A172 (cell line): ENCODE measurements at places on chromosomes 4 and X. TPM values are rescaled to one million over a fixed set of nuclear protein-coding genes. Genes with fewer than 3 reads are reported as not detected.

GRCh38 chrX:122626871-122627270 lies 557.2 kb upstream of the GRIA3 start:
- DNase-seq, result no peak

DNA sequence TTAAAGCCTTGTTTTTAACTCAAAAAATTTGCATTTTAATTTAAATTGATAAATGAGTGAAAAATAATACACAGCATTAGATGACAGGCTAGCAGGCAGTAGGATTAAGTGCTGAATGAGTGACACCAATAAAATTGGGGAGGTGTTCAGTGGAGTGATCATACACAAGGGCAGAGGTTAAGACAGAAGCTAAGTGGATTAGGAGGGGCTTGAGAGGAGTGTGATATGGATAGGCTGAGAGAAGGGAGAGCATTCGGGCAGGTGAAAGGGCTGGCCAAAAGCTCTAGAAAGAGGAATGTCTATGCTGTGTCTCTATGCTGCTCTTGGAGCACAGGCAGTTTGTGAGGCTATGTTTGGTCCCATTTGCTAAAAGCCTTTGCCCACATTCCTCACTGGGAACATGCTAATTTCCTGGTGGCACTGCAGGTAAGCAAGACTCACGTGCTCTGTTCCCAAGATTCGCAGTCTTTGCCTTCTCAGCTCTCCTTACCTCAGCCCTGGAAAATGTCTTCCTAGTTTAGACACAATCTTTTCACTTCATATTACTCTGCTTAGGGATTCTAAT lies 52.8 kb upstream of the CCSER1 start:
- DNase-seq, result no peak

DNA sequence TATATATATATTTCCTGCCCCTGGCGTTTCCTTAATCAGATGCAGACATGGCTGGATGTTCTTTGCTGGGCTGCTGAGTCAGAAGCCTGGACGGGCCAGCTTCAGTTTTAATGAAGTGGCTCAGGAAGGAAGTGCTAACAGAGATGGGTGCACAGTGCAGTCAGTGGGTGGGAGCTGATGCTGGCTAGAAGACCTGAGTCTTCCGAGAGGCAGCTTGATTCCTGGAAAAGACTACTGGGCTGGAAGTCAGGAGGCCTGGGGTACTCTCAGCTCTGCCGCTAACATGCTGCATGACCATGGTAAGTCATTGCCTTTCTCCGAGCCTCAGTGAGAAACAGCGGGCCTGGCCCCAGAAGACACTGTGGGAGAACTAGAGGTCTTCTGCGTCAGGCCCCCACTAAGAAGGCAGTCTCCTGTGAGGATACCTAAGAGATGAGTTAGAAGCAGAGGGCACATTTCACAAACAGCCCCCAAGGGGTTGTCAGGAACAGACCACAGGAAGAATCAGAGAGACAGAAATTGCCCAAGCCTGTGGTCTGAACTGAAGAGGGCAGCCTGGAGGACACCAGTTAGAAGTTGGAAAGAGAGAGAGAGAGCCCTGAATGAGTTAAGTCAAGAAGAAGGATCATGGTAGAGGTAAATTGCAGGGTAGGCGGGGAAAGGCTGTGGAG lies 8.3 kb upstream of the CD40LG start:
- no peak for DNase-seq

GRCh38 chrX:127389900-127390299 lies 570.4 kb downstream of the PRR32 start:
- DNase-seq, result no peak

DNA sequence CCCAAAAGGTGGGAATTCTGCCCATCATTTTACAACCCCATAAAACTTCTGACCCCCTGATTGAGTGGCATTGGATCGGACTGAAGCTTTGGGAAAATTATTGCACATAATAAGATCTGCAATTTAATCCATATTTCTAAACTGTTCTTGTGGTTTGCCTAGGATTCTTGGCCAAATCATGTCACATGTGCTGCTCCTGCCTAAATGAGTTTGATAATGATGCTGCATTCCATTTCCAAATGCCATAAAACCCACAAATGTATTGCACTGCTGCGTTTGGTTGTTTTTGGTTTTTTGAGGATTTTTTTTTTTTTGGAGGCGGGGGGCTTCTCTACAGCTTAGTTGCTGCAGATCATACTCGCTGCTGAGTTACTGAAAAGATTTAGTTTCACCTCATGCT lies 153.6 kb downstream of the QDPR start:
- no peak for DNase-seq

GRCh38 chr4:150240011-150240410 lies 161.8 kb downstream of the DCLK2 start:
- DNase-seq, result no peak

- peak; percentile 75 for DNase-seq
Observed at GRCh38 chr4:24778464-24779225, 16.7 kb upstream of the SOD3 start.

DNA sequence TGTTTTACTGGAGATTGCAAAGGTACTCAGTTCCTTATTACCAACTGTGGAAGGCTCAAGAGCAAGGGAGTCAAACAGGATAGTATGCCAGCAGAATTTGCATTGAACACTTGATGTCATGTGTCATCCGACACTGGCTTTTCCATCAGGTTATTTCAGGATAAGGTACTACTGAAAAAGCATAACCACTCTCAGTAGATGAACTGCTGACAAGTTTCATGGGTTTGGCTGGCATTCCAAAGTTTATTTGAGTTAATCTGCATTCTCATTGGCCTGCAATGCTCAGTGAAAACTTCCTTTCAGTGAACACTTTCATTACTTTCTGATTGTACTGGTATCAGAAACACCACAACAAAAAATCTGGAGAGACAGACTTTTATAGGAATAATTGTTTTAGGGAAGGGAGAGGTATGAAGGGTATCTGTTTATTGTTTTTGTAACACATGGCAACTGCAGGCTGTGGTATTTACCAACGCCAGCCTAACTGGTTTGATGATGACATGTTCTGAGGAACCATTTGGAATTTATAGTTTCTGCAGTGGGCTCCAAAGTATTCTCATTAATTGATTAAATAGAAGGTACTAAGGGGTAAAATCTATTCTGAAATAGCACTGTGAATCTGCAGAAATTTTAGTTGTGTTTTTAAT lies 345.7 kb upstream of the NR3C2 start:
- peak; percentile 68 for DNase-seq

DNA sequence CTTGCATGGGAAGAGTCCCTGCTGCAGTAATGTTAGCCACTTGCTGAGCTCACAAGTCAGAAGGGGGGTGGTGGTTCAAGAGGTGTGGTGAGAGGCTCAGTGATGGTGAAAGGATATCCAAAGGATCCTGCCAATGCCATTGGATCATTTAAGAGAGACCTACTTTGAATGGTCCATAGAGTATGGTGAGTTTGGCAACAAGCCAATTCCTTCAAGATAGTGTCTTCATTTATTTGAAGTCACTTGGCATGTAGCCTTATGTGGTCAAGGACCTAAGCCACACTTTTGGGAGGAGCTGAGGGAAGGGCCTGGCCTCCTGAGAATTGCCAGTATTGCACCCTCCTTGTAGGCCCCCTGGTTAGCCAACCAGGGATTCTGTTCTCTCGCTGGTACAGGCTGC lies 87.9 kb downstream of the TSPAN7 start:
- DNase-seq, result no peak

- DNase-seq, result no peak
Observed at GRCh38 chr4:793093-793861, 32.7 kb downstream of the CPLX1 start.

DNA sequence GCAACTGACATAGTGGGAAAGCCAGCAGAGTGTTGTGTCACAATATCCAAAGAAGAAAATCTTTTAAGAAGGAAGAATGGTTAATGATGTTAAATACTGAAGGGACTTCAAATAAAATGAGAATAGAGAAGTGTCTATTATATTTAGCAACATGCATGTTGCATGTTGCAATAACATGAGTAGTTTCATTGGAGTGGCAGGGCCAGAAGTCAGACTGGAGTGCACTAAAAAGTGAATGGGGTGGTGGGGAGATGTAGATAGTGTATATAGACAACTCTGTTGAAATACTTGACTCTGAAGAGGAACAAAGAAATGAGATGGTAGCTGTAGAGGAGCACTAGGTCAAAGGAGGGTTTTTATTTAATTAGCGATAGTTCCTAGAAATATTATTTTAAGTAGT lies 9.5 kb upstream of the AMMECR1 start:
- no peak for DNase-seq

DNA sequence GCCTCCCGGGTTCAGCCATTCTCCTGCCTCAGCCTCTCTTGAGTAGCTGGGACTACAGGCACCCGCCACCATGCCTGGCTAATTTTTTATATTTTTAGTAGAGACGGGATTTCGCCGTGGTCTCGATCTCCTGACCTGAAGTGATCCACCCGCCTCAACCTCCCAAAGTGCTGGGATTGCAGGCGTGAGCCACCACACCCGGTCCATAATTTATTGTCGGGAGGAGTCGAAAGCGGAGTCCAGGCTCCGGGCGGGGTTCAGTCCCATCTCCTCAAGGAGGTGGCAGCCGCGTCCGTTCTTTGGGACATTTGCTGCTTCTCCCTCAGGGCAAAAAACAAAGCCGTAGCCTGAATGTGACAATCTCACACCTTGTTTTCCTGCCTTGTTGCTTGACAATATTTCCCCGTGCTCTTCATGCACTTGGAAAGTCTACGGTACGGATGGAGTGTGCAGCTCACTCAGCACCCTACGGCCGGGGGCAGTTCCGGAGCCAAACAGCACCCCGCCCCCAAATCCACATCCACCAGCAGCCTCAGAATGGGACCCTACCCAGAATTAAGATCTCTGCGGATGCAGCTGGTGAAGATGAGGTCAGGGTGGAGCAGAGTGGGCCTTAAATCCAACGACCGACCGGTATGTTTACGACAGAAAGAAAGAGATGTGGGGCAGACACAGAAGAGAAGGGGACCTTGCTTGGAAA lies 9.6 kb downstream of the GTPBP6 start:
- no peak for DNase-seq

DNA sequence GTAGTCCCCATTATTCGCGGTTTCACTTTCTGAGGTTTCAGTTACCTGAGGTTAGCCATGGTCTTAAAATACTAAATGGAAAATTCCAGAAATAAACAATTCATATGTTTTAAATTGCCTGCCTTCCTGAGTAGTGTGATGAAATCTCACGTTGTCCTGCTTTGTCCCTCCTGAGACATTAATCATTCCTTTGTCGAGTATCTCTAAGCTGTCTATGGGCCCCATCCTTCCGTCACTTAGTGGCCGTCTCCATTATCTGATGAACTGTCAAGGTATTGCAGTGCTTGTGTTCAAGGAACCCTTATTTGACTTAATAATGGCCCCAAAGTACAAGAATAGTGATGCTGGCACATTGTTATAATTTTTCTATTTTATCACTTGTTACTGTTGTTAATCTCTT lies 94.8 kb downstream of the ADGRL3 start:
- DNase-seq, result no peak

- no peak for DNase-seq
Observed at GRCh38 chrX:10110984-10111363, 45.8 kb upstream of the CLCN4 start.

DNA sequence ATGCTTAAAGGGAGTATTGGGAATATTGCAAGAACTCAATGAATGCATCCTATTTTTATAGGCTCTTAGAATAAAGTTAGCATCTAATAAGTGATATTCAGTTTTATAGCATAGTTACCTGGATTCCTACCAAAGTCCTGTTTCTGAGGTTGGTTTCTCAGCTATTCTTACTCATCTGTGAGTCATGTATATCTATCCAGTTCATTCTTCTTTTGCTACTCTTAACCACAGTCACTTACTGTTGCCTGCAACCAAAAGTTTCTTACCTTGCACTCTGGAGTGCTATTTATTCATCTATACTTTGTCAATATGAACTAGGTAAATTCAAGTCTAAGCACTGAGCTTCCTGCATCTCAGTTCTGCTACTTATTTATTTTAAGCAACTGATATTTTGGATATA lies 322.5 kb downstream of the HS3ST1 start:
- DNase-seq, result no peak

- DNase-seq, result no peak
Observed at GRCh38 chr4:108415389-108415788, 205.0 kb upstream of the RPL34 start.

DNA sequence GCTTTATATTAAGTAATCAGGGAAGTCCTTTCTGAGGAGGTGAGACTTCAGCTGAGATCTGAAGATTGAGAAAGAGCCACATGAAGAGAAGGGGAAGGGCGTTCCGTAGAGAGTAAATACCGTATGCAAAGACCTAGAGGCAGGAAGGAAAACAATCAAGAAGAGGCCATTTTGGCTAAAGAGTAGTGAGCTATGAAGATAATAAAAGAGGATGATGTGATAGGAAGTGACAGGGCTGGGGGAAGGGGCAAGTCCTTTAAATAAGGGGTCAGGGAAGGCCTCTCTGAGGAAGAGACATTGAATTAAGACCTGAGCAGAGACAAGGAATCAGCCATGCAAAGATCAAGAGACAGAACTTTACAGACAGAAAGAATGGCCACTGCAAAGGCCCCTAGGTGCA lies 86.2 kb downstream of the ZIC3 start:
- no peak for DNase-seq

TLL1 gene
- 0.02 TPM in 1 of 2 replicates, not detected in the other for total RNA-seq

FOXR2 gene
- total RNA-seq, result 0.07 TPM in 1 of 2 replicates, not detected in the other

SHROOM3 gene
- total RNA-seq, result 13.2 and 19.0 TPM in 2 replicates

USP27X gene
- 1.6 and 2.7 TPM in 2 replicates for total RNA-seq

PDHA1 gene
- total RNA-seq, result 215 and 237 TPM in 2 replicates

TMEM154 gene
- total RNA-seq, result 34.1 and 72.2 TPM in 2 replicates

PHOX2B gene
- not detected in 2 replicates for total RNA-seq

SRPX2 gene
- total RNA-seq, result 0.22 and 1.3 TPM in 2 replicates

GABRE gene
- 0.29 and 0.69 TPM in 2 replicates for total RNA-seq
